CD14-positive monocyte (primary cell): ENCODE measurements at places on chromosomes 5 and 9.
A peak's percentile ranks its signal among the peaks of the same experiment; 100 is the strongest.

DNA sequence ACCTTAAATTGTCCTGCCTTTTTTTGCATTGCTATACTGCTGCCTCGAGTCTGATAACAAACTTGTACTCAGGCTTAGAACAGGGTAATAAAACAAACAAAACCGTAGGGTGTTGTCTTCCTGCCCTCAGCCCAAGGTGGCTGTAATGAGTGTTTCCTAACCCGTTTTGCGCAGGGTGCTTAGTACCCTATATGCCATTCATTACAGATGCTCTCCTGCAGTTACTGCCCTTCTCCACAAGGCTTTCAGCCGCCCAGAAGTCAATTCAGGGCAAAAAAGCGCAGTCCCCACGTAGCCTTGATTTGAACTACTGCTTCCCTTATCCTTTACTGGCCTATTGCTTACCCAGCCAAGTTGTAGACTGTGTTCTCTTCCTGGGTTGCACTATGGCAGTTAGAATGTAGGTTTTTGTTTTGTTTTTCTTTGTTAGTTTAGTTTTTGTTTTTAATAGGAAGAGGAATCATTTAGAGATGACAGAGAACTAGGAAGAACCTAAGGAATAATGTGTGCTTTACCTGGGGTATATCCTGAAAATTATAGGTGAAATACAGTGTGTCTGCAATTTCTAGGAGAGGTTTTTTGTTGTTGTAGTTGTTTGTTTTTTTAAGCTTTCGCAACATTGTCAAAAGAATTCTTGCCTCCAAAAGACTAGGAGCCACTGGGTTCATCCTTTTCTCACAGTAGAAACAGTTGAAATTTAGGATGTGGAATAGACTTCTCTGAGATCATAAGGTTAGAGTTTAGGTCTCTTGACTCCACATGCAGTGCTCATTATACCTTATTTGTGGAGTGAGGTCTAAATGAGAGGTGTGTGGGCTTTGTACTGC is 1.3 kb downstream of the HMGXB3 start:
- peak; percentile 75 for DNase-seq

DNA sequence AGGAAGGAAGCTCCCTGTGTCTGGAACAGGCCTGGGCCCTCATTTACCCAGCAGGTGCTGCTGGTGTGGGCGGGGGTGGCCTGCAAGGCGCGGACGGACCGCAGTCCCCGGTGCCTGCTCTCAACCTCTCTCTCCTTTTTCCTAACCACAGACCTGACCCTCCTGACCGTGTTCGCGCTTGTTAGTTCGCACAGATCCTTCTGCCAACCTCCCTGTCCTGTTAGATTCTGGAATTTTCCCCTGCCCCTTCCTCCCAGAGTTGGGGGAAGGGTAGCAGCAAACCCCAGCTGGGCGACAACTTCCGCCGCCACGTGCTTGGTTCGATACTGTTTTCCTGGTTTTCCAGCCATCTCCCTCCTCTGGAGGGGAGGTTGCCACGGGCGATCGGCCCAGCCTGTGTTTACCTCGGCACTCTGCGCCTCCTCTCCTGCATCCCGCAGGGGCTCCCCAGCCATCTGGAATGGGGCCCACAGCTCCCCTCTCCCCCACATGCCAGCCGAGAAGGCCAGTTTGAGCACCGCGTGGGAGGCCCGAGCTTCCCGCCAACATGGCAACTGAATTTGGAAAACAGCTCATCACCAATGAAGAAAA is 70.8 kb upstream of the UNC5A start:
- no peak for DNase-seq

- peak; percentile 95 for DNase-seq
Observed at GRCh38 chr5:119267958-119268386, 87.8 kb upstream of the TNFAIP8 start.

GRCh38 chr9:4553951-4554381 is 63.7 kb downstream of the SLC1A1 start:
- no peak for DNase-seq

DNA sequence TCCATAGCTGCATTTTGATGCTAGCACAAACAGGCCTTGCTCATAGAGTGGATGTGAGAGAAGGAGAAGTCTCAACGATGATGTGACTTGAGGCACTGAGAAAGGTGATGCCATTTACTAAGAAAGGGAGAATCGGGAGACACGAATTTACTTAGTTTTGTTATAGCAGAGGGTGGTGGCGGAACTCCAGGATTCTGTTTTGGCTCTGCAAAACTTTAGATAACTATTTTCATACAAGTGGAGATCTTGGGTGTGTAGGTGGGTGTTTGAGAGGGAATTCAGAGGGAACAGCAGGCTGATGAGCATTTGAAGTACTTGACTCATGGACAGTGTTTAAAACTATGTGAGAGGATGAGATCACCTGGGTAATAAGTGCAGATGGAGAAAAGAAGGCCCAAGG is 43.2 kb downstream of the CACNA1B start:
- no peak for DNase-seq

GRCh38 chr5:179124273-179124852 is 64.2 kb downstream of the ZNF354C start:
- DNase-seq = no peak

DNA sequence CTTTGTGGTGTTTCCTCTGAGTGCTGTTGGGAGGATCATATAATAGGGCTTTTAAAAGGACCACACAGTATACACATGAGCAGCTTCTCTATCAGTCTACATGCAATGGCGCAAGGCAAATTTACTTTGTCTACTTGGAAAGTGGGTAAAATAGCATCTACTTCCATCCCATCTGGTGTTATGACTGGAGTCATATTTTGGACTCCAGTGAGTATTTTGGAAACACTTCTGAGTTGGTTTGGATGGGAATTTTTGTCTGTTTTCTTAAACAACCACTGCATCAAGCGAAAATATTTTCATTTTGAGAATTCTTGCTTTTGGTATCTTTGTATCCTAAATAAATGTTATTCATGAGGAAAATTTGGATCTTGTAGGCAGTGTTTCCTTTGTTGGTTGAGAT is 220.8 kb downstream of the NMUR2 start:
- no peak for DNase-seq

GRCh38 chr5:129904102-129904666 is at the start of gene CHSY3:
TSS of gene CHSY3 (plus strand) at chr5:129904465.
- DNase-seq = peak; percentile 13

GRCh38 chr9:94760010-94760409 is 33.5 kb downstream of the AOPEP start:
- no peak for DNase-seq

DNA sequence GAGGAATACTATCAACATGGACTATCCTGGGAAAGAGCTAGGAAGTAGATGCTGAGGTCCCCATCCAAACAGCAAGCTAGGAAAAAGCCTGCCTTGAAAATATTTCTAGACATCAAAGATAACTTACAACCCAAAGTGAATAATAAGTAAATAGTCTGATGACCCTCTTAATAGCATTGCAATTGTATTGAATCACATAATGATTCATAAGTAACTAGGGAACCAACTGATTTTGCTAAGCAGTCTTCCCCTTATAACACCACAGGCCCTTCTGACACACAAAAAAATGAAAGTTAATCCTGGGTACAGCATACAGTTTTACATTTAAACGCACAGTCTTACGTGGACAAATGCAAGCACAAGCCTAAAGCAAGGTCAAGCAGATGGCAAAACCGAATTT is 199.3 kb downstream of the RFK start:
- no peak for DNase-seq

DNA sequence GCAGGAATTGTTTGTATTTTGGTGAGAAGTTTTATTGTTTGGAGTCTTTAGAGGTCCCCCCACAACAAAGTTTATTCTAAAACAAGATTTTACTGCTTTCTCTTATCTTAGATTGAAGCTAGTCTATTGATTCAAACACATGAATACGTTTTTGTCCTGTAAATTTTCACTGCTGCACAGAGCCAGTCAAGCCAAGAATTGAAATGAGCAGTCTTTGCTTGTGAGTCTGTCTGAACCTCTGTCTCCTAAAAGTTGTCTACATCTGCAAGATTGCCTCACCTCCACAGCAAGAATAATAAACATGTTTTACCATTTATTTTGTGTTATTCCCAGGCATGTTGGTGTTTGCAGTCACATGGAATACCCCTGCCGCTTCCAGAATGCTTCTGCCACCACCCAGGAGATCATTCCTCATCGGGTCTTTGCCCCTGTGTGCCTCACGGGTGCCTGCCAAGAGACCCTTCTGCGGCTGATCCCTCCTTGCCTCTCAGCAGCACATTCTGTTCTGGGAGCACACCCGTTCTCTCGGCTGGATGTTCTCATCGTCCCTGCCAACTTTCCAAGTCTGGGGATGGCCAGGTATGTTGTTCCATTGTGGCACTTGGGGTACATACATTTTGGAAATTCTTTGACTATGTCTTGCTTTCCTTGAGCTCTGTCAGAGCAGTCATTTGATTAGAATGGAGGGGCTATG is 74.1 kb downstream of the AOPEP start:
- DNase-seq = no peak

DNA sequence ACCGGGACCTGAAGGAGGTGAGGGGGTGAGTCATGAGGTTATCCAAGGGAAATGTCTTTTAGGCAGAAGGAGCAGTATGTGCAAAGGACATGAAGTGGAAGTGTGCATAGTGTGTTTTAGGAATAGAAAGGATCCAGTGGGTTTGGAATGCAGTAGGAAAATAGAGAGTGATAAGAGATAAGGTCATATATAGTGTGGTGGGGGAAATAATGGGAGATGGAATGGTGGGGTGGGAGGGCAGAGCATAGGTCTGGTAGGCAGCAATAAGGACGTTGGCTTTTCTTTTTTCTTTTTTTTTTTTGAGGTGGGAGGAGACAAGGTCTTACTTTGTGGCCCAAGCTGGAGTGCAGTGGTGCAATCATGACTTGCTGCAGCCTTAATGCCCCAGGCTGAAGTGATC is 17.8 kb downstream of the SNX24 start:
- DNase-seq = no peak

DNA sequence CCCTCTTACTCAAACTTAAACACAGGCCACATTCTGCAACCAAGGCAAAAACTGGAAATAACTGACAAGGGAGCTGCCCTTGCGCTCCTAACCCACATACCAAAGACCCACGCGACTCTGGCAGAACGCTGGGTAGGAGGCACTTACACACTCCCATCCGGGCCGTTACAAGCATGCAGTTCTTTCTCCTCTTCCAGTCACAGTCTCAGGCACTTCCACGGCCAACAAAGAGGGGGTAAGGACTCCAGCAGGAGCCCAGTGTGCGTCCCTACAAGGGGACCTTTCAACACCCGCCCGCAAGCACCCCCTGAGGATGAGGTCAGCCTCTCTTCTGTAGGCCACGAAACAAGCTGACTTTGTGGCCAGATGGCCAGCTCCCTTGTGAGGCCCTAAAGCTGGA is 57.4 kb downstream of the SERINC5 start:
- no peak for DNase-seq

- no peak for DNase-seq
Observed at GRCh38 chr5:132480042-132480441, 10.5 kb downstream of the IRF1 start.

GRCh38 chr5:174482607-174483024 is 241.8 kb upstream of the MSX2 start:
- no peak for DNase-seq

GRCh38 chr9:123682746-123683145 is 247.2 kb downstream of the DENND1A start:
- DNase-seq = no peak

GRCh38 chr5:54719384-54720283 is 202.1 kb downstream of the SNX18 start:
- DNase-seq = no peak

DNA sequence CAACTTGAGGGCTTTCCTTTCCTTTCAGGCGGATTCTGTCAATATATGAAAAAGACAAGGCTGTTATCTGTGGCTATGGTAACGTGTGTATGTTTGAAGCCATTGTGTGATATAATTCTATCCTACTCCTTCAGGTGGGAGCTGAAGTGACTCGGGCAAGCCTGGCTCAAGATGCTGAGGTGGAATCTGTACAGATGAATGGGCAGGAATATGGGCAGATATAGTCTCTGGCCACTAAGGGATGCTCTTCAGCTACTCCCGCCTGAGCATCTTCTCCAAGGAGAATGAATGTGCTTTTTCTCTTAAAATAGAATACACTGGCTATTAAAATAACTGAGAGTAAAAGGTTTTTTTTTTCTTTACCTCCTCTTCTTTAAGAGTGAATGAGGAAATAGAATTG is 244.8 kb downstream of the ADGRV1 start:
- DNase-seq = no peak

DNA sequence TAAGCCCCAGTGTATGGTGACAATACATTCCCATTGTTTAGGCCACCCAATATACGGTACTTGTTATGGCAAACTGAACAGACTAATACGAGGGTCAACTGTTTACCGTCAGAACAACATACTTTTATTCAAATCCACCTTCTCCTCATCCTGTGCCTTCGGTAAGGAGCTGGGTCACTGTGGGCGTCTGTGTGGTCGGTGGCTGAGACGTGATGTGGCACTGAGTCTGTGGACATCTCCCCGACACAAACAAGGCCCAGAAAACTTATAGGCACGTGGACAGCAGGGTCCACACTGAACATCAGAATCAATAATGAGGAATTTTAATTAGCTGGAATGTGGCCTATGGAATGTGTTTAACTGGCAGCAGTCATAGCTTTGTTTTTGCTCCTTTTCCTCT is 154.3 kb upstream of the IRX2 start:
- DNase-seq = no peak

DNA sequence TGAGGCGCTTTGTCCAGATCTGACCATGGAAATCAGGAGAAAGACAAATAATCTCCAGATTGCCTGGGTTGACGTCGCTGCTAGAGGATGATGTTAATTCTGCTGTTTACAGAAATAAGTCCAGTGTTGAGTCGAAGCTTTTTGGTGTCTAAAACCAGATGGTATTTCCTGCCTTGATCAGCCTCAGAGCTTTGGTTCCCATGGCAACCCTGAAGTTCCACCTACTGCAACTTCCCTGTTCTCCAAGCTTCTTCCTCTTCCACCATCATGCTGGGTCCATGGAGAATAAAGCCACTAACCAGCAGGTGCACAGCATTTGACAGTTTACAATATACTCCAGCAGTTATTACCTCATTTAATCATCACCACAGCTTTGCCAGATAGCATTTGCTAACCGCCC is 18.0 kb upstream of the GABBR2 start:
- peak; percentile 79 for DNase-seq

DNA sequence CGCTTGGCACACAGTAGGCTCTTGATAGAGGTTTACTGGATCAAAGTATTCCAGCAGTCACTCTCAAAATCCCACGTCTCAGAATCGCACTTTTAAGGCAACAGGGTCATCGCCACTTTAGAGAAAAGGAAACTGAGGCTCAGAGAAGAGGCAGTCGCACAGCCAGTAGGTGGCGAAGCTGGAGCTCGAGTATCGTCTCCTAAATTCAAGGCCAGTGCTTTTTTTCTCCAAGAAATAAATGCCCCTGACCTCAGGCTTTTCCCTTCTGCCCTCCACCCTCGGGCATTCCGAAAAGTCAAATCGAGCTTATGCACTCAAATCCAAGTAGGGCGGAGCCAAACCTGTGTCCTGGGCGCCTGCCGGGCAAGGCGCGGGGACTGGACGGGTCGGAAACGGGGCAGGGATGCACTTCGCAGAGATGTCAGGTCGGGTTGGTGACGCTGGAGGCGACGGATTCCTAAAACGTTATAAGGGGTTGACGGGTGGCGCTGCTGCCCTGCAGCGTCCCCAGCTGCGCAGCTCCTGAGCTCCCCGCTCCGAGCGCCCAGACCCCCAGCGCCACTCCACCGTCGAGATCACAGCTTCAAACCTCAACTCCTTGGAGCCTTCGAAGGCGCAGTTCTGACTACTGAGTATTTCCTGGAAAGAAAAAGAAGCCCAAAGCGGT is 4.7 kb upstream of the FOXB2 start:
- DNase-seq = no peak
